Tibial nerve (tissue), 4 donors: ENCODE measurements at places on chromosomes 2 and 18. TPM values are rescaled to one million over a fixed set of nuclear protein-coding genes. Genes with fewer than 3 reads are reported as not detected.

DNA sequence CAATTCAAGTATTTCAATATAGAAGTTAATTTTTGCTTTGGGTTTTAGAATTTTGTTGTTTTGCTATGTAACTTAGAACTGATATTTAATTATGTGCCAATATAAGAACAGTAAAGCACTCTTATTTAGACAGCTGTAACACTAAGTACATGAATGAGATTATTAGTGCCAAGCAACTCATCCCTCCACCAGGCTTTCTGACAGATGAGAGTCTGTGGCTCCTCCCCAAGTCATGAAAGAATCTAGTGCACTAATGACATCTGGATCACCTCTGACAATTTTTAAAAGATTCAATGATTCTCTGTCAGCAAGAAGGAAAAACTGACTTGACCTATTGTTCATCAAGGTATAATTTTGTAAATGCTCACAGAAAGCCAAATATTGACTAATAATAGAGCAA lies 67.8 kb downstream of the TMEFF2 start:
- no peak for DNase-seq

GRCh38 chr2:202695166-202695565 lies 60.4 kb downstream of the FAM117B start:
- DNase-seq, result no peak

DNA sequence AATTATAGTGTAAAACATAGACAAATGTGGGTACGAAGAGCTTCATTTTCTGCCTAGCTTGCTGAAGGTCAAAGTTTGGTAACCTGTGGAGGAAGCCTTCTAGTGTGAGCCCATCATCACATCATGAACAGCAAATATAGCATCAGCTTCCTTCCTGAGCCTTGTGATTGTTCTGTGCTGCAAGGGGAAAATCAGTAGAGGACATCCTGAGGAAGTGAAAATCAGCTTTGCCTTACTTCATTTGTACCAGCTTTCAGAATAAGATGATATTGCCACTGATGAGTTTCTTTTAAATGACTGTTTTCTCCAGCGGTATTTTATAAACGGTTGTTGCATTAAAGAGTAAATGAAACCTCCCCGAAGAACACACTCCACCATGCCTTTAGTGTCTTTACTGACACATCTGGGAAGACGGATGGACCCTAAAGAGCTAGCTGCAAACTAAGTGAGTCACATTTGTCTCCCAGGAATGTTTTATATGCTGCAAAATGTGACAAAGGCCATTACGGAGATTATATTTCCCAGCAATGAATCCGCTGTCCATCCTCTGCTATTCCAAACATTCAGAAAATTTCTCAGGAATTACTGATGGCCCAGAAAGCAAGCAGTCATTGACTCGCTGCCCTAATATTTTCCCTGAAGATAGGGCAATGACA lies 1272.8 kb downstream of the SUCLG1 start:
- DNase-seq, result no peak

DNA sequence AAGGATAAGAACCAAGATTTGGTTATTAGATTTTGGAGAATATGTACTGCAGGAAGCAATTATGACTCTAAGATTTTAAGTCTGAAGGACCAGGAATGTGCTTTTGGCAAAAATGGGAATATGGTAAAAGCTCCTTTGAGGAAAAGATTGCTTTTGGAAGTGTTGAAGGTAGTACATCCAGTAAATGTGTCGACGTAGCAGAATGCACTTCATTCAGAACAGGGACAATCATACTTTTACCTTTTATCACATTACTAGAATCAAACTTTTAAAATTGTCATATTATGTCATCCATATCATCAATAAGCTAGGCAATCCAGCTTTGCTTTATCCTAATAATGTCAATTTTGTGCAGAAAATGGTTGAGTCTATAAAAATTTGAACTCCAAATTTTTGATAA lies 74.3 kb upstream of the MSTN start:
- DNase-seq, result no peak

Gene MAP3K19
- total RNA-seq, result not detected

GRCh38 chr2:240292619-240293525 lies 142.6 kb upstream of the GPC1 start:
- peak; percentile 2 for DNase-seq

GRCh38 chr18:3593904-3594759 lies 144.2 kb downstream of the TGIF1 start:
- DNase-seq, result peak; percentile 98

GRCh38 chr2:13351068-13351467 lies 634.3 kb downstream of the TRIB2 start:
- DNase-seq, result no peak

DNA sequence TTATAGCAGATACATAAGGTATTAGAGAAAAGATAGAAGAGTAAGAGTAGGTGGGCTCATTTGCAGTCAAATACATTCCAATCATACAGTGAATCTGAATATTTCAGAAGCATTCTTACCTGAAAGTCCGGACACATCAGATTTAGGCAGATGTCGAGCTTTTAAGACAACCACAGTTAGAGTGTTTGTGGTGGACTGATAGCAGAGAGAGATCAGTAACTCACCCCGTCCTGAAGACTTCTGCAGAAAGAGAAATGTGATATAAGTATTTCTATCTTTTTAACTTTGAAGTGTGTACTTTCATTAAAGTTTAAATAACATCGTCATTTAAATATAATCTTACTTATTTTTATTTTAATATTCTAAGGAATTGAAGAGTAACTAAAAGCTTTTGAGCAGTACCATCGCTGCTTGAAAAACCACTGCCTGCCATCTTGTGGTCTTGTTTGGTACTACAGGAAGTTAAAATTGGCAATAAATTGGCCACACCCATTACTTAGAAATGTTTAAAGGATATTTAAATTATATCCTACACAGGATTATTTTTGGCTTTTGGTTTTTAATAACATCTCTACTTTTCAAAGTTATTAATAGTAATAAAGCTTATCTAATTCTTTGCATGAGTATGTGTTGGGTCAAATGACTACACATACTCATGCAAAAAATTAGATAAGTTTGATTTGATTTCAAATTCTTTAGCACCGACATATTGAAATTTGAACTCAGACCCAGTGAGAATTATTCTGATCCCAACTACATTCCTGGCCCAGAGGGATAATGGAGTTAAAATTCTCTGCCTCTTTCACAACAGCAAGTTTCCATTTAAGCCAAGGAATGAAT lies 5.5 kb downstream of the SYT4 start:
- DNase-seq, result peak; percentile 48

DNA sequence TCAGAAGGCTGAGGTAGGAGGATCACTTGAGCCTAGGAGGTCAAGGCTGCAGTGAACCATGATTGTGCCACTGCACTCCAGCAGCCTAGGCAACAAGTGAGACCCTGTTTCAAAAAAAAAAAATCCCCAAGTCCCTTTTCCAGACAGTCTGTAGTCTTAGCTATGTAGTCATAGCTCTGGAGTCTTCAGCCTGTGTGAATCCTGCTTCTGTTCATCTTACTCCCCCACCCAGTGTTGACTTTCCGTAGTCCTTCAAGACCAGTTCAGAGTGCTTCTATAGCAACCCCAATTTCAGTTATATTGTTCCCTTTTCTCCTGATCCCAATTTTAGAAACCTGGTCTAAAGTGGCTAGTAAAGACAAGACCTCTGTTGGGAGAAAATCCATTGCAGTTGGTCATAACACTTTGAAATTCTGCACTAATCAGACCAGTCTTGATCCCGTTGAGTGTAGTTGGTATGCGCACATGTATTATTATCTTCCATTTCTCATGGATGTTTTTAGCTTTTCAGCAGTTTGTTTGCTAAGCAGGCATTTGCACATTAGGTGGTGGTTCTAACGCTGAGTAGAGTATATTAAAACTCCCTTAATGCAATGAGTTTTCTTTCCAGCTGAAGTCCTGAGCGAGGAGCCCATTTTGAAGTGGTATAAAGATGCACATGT lies 9.0 kb downstream of the BZW1 start:
- no peak for DNase-seq

- no peak for DNase-seq
Observed at GRCh38 chr2:150247481-150247880, 240.0 kb downstream of the RND3 start.

DNA sequence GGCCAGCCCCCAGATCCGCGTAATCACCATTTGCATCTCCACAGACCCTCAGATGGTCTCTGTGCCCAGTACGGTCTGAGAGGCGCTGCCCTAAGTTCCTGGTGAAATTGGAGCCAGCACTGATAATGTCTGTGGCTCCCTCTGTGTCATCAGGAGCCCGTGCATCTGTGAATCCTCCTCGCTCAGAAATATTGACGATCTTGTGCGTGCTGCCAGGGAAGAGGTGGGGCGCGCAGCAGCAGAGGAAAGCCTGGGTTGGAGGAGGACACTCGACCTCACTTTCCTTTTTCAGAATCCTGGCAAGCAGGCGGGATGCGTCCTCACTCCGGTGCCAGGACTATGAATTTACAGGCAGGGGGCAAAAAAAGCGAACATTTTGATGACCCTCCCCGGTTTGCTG lies 686.1 kb upstream of the SALL3 start:
- DNase-seq, result no peak

DNA sequence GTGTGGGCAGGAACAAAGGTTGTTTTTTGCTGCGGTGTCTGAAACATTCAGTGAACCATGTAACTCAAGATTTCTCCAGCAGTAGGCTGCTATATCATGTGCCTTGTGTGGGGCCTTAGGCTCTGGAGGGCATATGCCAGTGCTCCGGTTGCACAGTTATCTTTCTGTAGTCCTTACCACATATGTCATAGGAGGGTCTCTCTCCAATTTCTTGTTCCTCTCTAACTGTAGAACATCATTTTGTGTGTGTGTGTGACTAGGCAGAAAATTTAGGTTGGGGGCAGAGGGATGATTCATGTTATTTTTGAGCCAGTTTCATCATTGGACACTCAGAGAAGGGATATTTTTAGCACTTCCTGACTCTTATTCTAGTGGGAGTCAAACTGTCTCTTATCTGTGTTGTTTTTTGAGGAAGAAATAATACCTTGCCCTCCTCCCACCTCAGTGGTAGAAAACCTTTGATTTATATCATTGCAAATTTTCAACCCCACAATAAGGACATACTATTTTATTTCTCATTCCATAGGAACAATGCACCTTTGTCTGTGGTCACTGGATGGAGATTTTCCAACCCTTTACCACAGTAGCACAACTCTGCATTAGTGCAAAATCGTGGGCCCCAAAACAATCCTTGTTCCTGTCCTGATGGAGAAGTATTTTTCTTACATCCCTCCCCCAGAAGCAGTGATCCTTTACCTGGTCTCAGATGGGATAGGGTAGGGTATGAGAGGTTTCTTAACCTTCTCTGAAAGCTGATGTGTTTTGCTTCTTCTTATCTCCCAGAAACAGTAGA lies 113.9 kb downstream of the CCDC74A start:
- DNase-seq, result no peak

DNA sequence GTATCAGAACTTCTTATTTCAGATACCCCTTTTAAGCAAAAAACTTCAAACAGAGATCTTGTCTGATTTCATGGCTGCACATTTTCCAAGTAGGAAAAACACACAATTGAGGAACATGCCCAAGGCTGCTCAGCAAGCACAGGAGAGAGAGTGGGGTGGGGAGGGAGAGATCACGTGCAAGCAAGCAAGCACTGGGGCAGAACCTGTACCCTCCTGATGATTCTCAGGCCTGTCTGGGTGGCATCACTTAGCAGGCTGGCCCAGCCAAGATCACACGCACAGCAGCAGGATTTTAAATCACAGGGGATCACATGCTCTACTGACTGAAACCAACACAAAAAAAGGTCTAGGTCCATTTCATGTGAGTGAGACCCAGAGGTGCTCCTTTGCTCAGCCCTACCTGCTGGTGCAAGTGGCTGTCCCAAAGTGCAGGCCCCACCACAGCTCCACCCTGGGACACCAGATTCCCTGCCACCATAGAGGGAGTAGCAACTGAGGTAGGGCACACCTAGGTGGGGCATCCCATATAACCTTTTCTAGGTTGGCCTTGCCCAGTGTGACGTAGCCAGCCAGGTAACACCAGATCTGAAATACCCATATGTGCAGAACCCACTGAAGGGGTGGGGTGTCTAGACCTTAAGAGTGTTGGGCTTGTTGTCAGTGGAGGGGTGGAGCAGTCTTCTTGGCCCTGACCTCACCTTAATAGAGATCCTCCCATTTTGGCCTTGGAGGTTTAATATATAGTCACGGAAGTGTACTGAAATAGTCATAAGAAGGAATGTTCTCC lies 1.8 kb upstream of the LYPD6B start:
- no peak for DNase-seq

Gene SMC6
- 21.2 TPM for total RNA-seq

GRCh38 chr2:112181571-112182290 lies 43.5 kb downstream of the FBLN7 start:
- no peak for DNase-seq

Gene MREG
- 3.3 TPM for total RNA-seq

Gene DHRS9
- 0.59 TPM for total RNA-seq

Gene SEPTIN10
- 160 TPM for total RNA-seq

DNA sequence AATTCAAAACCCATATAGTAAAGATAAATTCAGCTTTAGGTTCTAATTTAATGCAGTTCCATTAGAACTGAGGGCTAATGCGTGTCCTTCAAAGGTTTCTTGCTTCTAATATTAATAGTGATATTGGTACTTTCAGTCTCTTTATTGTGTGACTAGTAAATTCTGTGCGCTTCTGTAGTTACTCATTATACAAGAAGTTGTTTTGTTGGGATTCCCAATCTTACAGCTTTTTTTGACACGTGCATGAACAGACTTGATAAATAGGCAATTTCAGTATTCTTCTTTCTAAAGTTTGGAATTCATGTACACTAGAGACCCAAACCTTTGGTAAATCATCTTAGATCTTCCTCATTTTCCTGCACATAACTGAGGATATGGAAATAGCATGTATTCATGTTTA lies 71.8 kb downstream of the HAUS1 start:
- no peak for DNase-seq

Gene DNER
- total RNA-seq, result 6.7 TPM

DNA sequence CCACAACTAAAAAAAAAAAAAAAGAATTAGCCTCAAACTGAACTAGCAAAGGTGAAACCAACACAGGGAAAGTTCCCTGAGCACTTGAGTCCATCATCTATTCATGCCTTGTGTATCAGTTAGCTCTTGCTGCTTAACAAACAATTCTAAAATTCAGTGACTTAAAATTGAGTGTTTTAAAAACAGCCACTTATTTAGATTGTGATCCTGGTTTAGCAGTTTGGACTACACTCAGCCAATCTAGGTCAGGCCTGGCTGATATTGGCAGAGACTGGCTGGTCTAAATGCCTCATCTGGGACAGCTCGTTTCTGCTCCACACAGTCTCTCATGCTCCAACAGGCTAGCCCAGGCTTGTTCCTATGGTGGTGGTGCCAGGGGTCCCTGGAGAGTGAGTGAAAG lies 247.9 kb downstream of the ATAD2B start:
- DNase-seq, result no peak

- DNase-seq, result no peak
Observed at GRCh38 chr18:572091-572830, 7.9 kb upstream of the CETN1 start.

- DNase-seq, result no peak
Observed at GRCh38 chr2:120324933-120325332, 21.0 kb upstream of the INHBB start.
